ENCODE measurements at places on chromosomes 3 and 15. TPM values are rescaled to one million over a fixed set of nuclear protein-coding genes. Genes with fewer than 3 reads are reported as not detected.

PAK6 gene
- 0.43 TPM for polyA plus RNA-seq

STARD5 gene
- polyA plus RNA-seq, result 2.3 TPM

RYR3 gene
- polyA plus RNA-seq, result 0.80 TPM

GATA2 gene
- 14.3 TPM for polyA plus RNA-seq

SAMD7 gene
- not detected for polyA plus RNA-seq

STOML1 gene
- 17.6 TPM for polyA plus RNA-seq

PLA2G4E gene
- polyA plus RNA-seq, result not detected

Measured in adipose tissue (tissue), 3 donors.